GM13976 (cell line): ENCODE measurements at places on chromosomes 1 and 21.

GRCh38 chr1:216815260-216816131, 92.3 kb upstream of the ESRRG start:
- DNase-seq = no peak

- no peak for DNase-seq
These were observed 11.1 kb downstream of the CHD5 start for GRCh38 chr1:6168947-6169586.

DNA sequence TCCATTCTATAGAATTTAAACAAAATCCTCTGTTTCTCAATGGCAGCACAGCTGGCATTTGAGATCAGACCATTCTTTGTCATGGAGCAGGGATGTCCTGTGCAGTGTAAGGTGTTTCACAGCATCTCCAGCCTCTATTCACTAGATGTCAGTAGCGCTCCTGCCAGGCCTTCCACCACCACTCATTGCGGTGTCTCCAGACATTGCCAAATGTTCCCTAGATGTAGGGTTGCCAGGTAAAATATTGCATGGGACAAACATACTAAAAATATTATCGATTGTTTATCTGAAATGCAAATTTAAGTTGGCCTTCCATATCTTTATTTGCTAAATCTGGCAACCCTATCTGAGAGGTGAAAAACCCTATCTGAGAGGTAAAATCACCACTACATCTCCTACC, 11.7 kb downstream of the ITLN2 start:
- DNase-seq = no peak

DNA sequence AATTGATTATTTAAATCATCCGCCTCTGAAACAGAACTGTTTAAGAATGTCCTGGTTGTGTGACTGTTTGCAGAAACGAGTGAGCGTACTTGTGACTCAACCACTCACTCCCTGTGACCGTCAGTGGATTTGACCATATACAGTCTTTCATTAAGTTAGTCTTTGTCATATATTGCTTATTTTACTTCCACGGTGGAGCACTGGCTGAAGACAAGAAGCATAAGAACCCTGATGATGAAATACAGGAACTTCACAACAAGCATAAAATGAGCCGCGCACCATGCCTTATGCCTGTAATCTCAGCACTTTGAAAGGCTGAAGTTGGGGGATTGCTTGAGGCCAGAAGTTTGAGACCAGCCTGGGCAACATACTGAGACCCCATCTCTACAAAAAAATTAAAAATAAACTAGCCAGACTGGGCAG, 194.0 kb downstream of the TOMM20 start:
- no peak for DNase-seq

GRCh38 chr1:241311056-241311746, 45.8 kb downstream of the RGS7 start:
- no peak for DNase-seq

GRCh38 chr1:234865171-234866006, 255.4 kb upstream of the IRF2BP2 start:
- DNase-seq = no peak
